ENCODE measurements at places on chromosomes 7 and 10. TPM values are rescaled to one million over a fixed set of nuclear protein-coding genes. Genes with fewer than 3 reads are reported as not detected.

GRCh38 chr7:69968969-69969556 lies 370.8 kb downstream of the AUTS2 start:
- H3K27ac ChIP-seq = no peak overlapping the region
- H3K4me1 ChIP-seq = no peaks in the 10 kb centered on the region
- no peak overlapping the region for H3K4me3 ChIP-seq
- no peak for DNase-seq

- no peaks in the 10 kb centered on the region for H3K36me3 ChIP-seq
- DNase-seq = no peak
- H3K4me3 ChIP-seq = no peak overlapping the region
- no peak overlapping the region for H3K27ac ChIP-seq
These were observed 46.8 kb downstream of the CAMK2B start for GRCh38 chr7:44278451-44279161.

- no peaks in the 10 kb centered on the region for H3K36me3 ChIP-seq
- no peak overlapping the region for H3K4me3 ChIP-seq
- H3K4me1 ChIP-seq = peaks cover 5% of the 10 kb centered on the region
- DNase-seq = no peak
These were observed 5.9 kb upstream of the NUP42 start for GRCh38 chr7:23175938-23176337.

GRCh38 chr10:46530249-46531186 lies 25.9 kb downstream of the GPRIN2 start:
- no peaks in the 10 kb centered on the region for H3K4me1 ChIP-seq
- H3K27me3 ChIP-seq = no peaks in the 10 kb centered on the region
- DNase-seq = no peak

DNA sequence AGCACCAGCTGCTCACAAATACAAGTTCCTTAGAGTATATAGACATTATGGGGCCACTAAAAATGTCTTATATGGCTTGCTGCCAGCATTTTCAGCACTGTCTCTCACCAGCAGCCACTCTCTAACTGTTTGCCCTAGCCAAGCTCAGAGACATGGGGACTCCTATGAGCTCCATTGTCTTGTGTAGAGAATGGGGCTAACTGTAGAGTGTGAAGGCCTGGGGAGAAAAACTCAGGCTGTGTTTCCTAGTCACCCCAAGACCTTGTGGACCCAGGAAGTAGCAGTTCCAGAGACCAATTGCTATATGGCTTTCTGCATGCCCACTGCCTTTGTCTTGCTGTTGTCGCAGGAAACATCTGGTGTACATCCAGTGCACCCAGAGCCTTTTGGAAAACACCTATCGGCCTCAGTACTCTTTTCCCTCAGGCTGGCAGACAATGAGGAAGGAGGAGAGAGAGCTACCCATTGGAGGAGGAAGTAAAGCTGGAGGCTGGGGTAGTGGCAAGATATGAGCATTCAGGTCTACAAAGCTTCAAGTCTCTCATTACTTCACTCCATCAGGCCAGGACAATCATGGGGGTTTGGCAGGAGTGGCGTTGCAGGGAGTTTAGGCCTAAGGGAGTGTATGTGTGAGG lies 28.4 kb downstream of the ENTPD1 start:
- no peak overlapping the region for H3K27ac ChIP-seq
- H3K4me1 ChIP-seq = peaks cover 7% of the 10 kb centered on the region
- H3K36me3 ChIP-seq = no peaks in the 10 kb centered on the region
- H3K27me3 ChIP-seq = peaks cover 27% of the 10 kb centered on the region

- H3K27me3 ChIP-seq = peaks cover 58% of the 10 kb centered on the region
- H3K27ac ChIP-seq = no peak overlapping the region
- peak; percentile 34 for DNase-seq
- H3K36me3 ChIP-seq = peaks cover 7% of the 10 kb centered on the region
These were observed 18.5 kb upstream of the ACBD5 start for GRCh38 chr10:27258838-27259812.

- no peak overlapping the region for H3K4me3 ChIP-seq
- no peaks in the 10 kb centered on the region for H3K4me1 ChIP-seq
- H3K27ac ChIP-seq = no peak overlapping the region
- H3K36me3 ChIP-seq = no peaks in the 10 kb centered on the region
- DNase-seq = no peak
These were observed 70.9 kb downstream of the GCC1 start for GRCh38 chr7:127514499-127514898.

DNA sequence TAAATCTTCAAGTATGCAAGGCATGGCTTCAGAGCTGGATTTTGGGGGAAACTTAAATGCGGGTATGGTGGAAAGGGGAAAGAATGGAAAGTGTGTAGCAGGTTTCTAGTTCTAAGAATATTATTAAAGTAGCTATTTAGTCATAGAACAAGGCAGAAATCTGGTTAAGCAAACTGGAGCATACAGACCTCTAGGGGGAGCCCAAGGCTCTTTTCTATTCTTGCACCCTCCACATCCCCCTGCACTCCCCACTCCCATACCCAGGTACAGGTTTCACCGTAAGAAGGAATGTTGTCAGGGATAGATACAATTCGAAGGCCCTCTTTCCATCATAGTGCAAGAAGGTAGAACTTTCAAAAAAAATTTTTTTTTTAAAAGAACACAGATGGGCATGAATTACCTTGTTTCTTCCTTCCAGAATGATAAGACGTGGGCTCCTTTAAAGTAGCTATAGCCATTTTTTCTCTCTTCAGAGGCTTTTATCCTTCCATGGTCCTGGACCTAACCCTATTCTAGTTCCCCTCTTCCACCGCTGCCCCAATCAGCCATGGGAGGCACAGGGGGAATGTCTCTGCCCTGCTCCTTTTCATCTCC lies 41.5 kb upstream of the SMIM30 start:
- DNase-seq = no peak
- H3K4me3 ChIP-seq = no peak overlapping the region
- no peaks in the 10 kb centered on the region for H3K4me1 ChIP-seq
- H3K27me3 ChIP-seq = peaks cover 14% of the 10 kb centered on the region
- H3K27ac ChIP-seq = no peak overlapping the region
- H3K36me3 ChIP-seq = no peaks in the 10 kb centered on the region

DNA sequence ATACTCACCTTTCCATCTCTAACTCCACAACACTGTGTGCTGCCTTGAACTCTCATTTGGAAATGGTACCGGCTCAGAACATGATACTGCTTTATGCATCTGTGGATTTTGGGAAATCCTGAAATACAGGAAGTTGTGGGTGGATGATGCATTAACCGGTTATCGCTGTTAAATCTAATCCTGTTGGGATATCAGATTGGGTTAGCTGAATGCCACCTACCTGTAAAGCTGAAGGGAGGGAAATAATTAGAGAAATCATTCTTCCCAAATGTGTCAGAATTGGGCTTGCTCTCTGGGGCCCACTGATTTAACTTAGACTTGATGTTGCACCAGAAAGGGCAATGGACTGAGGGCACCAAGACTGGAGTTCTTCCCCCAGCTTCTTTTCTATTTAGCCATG lies 54.0 kb downstream of the CH25H start:
- H3K27ac ChIP-seq = no peak overlapping the region
- peaks cover 5% of the 10 kb centered on the region for H3K36me3 ChIP-seq
- no peak for DNase-seq

DNA sequence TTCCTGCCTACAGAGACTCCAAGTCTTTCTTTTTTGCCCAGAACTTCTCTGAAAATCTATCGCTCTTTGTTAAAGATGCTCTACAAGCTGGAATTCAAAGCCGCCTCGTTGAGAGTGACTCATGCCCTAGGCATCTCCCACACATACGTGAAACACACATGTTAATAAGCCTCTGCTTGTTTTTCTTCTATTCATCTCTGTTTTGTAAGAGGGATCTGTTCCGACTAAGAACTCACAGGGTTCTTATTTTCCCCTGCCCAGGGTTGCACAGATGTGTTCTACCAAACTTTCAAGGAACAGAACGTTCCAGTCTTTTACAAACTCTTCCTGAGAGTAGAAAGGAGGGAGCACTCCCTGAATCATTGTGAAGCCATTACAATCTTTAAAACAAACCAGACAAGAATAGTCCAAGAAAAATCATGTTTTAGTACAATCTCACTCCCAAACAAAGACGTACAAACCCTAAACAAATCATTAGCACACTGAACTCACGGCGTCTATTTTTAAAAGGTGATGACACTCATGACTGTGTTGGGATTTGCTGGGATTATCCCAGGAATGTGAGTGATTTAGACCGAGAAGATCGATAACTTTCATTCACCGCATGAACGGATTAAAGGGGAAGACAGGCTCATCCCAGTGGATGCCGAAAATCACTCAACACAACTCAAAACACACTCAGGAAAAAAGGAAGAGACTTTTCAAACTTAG lies 55.3 kb upstream of the INPP5A start:
- no peak for DNase-seq
- H3K27ac ChIP-seq = no peak overlapping the region
- no peaks in the 10 kb centered on the region for H3K4me1 ChIP-seq
- no peaks in the 10 kb centered on the region for H3K27me3 ChIP-seq

DNA sequence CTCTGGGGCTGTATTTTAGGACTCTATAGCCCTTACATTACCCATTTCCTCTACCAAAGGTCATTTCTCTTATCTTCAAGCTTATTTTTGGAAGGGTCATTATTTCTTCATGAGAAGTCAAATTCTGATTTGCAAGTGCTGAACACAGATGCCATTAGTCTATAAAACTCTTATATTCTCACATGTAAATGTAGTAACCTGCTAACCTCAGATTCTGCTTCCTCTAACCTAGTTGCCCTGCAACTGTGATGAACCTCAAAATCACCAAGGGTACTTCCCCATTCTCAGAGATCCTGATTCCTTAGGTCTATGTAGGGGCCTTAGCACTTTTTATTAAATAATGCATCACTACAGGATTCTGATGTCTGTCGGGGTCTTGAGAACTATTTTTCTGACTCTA lies 6.3 kb downstream of the FAS start:
- H3K27ac ChIP-seq = no peak overlapping the region
- DNase-seq = no peak
- no peak overlapping the region for H3K4me3 ChIP-seq
- peaks cover 28% of the 10 kb centered on the region for H3K36me3 ChIP-seq
- H3K4me1 ChIP-seq = peaks cover 60% of the 10 kb centered on the region
- H3K27me3 ChIP-seq = no peaks in the 10 kb centered on the region

GRCh38 chr10:75538144-75538543 lies 106.7 kb downstream of the LRMDA start:
- no peaks in the 10 kb centered on the region for H3K4me1 ChIP-seq
- no peak for DNase-seq
- no peak overlapping the region for H3K27ac ChIP-seq
- peaks cover 7% of the 10 kb centered on the region for H3K27me3 ChIP-seq
- H3K4me3 ChIP-seq = no peak overlapping the region

GRCh38 chr10:59362144-59362958 lies at the start of gene FAM13C:
TSS of gene FAM13C (minus strand) at chr10:59362549. CDS start at chr10:59362460, 89 bp downstream.
- no peak within 1 kb of the TSS for H3K27ac ChIP-seq
- DNase-seq = peak; percentile 22
- peak within 1 kb of the TSS; percentile 11 for H3K4me3 ChIP-seq
- H3K36me3 ChIP-seq = no peaks in the 10 kb centered on the region
- peaks cover 10% of the 10 kb centered on the region for H3K4me1 ChIP-seq
- peaks cover 49% of the 10 kb centered on the region for H3K27me3 ChIP-seq

GRCh38 chr7:157486007-157486755 lies 149.4 kb downstream of the DNAJB6 start:
- no peaks in the 10 kb centered on the region for H3K27me3 ChIP-seq
- H3K36me3 ChIP-seq = no peaks in the 10 kb centered on the region
- no peak for DNase-seq
- no peak overlapping the region for H3K4me3 ChIP-seq
- H3K4me1 ChIP-seq = peaks cover 12% of the 10 kb centered on the region

DNA sequence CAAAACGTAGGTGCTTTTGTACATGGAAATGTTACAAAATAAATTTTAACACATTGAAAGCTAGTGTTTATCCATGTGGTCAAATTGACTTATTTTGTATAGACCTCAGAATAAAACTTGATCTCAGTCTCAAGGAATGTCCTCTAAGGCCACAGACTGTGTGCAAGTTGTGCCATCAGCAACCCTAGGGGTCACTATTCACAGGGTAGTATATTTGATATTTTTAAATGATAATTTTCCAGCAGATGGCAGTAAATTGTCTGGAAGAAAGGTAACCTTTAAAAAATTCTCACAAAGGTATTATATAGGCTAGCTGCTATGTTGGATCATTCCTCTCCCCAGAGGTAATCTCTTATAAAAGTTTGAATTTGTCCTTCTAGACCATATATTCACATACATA lies 12.9 kb upstream of the SNX10 start:
- no peak for DNase-seq
- H3K4me1 ChIP-seq = peaks cover 17% of the 10 kb centered on the region
- H3K27ac ChIP-seq = no peak overlapping the region
- H3K27me3 ChIP-seq = no peaks in the 10 kb centered on the region
- H3K36me3 ChIP-seq = no peaks in the 10 kb centered on the region

GRCh38 chr10:27620430-27621397 lies 116.6 kb downstream of the RAB18 start:
- H3K27ac ChIP-seq = no peak overlapping the region
- no peaks in the 10 kb centered on the region for H3K4me1 ChIP-seq
- DNase-seq = no peak

GRCh38 chr10:90777621-90778020 lies 80.2 kb downstream of the HTR7 start:
- DNase-seq = no peak
- H3K27me3 ChIP-seq = peaks cover 6% of the 10 kb centered on the region
- H3K36me3 ChIP-seq = no peaks in the 10 kb centered on the region

SHH gene
- not detected for total RNA-seq

PON1 gene
- not detected for total RNA-seq

SORBS1 gene
- 0.64 TPM for total RNA-seq
